ENCODE measurements at places on chromosomes 1 and 21.

DNA sequence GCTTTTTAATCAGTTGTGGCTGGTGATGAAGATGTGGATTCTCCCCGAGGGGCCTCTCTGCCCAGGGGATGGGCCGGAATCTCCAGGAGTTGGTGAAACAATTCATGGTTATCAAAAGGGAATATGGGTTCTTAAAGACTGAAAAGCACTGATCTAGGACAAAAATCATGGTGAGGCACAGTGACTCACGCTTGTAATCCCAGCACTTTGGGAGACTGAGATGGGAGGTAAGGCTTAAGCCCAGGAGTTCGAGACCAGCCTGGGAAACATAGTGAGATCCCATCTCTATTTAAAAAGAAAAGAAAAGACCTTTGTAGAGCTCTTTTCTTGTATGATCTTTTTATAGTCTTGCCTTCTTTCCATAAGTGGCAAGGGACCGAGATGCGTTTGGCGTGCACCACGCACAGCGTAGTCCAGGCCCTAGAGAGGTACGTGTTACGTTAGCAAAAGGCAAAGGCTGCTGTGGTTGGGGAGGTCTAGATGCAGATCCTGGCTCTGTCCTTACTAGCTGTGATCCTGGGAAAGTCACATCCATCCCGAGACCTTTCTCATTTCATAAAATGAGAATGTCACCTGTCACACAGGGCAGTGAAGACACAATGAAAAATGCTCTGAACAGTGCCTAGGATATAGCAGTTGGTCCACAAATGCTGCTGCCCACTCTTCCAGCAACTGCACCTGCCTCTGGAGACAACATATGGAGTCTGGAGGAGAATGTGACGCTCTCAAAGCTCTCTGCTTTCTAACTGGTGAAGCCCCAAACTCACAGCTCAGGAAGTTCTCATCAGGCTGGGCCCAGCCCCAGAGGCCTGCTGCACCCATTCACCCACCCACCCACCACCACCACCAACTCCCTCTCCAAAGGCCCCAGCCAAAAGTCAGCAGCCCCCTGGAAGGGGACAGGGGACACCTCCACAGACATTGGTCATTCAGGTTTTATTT, 54.8 kb downstream of the KIF21B start:
- no peak for DNase-seq

DNA sequence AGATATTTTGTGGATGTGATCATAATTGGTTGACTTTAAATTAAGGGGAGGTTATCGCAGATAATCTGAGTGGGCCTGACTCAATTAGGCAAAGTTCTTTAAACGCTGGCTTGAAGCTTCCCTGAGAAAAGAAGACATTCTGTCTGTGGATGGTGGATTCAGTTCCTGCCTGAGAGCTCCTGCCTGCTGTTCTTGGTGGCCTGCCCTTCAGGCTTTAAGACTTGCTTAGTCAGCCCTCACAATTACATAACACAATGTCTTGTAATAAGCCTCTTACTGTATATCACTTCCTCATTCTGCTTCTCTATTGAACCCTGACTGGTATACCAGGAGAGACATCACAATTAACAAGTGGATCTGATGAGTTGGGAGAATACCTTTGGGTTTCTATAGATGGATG, 50.2 kb downstream of the KCNJ6 start:
- DNase-seq = no peak

- DNase-seq = no peak
Observed at GRCh38 chr1:48680411-48681035, 96.2 kb downstream of the BEND5 start.

GRCh38 chr1:58555393-58555792, 8.9 kb upstream of the OMA1 start:
- DNase-seq = no peak

- DNase-seq = no peak
Observed at GRCh38 chr1:9349331-9349851, 56.7 kb downstream of the SPSB1 start.

DNA sequence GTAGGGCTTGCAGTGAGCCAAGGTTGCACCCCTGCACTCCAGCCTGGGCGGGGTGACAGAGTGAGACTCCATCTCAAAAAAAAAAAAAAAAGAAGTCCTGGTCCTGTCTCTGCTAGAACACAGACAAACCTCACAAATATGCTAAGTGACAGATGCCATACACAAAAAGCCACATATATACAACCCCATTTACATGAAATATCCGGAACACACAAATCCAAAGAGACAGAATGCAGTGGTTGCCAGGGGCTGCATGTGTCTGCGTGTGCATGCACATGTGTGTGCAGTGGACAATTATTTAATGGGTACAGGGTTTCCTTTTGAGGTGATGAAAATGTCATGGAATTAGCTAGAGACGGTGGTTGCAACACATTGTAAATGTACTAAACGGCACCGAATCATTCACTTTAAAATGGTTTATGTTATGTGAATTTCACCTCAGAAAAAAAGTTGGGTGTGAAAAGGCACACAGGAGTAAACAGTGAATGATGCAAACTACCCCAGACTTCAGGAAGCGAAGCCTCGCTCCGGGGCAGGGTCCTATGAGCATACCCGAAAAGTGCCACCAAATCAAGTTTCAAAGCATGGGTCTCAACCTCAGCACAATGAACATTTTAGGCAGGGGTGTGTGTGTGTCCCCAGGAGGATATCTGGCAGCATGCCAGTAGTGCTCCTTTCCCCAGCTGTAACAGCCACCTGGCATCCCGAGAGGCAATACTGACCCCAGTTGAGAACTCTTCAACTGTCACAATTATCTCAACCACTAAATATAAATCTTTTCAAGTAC, 48.3 kb downstream of the GNB1 start:
- DNase-seq = no peak

DNA sequence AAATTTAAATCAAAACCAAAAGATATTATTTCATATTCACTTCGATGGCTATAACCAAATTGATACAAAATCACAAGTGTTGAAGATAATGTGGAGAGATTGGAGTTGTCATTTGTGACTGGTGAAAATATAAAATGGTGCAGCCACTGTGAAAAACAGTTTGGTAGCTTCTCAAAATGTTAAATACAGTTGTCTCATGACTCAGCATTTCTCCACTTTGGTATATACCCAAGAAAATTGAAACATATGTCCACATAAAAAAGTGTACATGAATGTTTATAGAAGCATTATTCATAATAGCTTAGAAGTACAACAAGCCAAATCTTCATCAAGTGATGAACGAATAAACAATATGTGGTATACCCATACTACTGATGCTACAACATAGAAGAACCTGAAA, 318.5 kb downstream of the BRINP3 start:
- DNase-seq = no peak

GRCh38 chr1:24321697-24322469, 2.7 kb downstream of the GRHL3 start:
- DNase-seq = peak; percentile 23

DNA sequence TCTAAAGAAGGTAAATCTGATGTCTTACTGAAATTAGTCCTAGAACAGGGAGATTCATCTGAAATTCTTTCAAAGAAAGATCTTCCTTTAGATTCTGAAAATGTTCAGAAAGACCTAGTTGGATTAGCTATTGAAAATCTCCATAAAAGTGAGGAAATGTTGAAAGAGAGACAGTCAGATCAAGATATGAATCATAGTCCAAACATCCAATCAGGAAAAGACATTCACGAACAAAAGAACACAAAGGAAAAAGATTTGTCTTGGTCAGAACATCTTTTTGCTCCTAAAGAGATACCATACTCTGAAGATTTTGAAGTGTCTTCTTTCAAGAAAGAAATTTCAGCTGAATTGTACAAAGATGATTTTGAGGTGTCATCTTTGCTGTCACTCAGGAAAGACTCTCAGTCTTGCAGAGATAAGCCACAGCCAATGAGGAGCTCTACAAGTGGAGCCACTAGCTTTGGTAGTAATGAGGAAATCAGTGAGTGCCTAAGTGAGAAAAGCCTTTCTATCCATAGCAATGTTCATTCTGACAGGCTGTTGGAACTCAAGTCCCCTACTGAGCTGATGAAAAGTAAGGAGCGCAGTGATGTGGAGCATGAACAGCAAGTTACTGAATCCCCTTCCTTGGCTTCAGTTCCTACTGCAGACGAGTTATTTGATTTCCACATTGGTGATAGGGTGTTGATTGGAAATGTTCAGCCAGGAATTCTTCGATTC, 61.6 kb upstream of the QSOX1 start:
- DNase-seq = no peak

DNA sequence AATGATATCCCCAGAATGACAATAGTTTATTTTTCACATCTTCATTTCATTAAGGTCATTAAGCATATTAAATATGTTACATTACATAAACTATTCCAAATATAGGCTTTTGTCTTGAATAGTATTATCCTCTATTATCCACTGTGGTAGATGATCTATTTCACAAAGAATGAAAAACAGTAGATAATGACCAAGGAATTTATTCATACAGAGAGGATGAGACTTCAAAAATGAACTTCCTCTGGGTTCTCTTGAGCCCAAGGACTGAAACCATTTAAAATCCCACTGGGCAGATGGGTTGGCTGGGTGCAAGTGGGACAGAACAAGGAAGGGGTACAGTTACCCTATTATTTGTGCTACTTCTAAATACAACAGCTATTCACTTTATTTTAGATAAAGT, 33.0 kb downstream of the PTPN14 start:
- DNase-seq = no peak

- peak; percentile 2 for DNase-seq
Observed at GRCh38 chr1:116345843-116346242, 27.2 kb upstream of the ATP1A1 start.

- DNase-seq = no peak
Observed at GRCh38 chr1:12798911-12799310, 7.7 kb downstream of the PRAMEF1 start.

DNA sequence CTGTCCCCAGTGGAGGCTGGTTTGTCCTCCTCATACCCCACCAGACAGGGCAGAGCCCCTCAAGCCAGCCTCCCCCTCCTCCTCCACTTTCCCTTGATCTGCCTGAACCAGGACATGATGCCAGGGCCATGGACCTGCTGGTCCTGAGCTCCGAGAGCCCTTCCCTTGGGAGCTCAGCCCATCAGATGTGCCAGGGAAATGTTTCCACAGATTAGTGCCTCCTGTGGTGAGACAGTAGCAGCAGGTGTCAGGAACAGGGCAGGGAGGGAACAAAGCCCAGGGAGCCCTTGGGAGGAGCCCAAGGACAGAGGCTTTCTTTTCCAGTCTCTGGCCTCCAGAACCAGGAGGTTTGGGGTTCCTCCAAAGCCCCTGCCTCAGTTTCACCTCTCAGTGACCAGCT, 14.6 kb upstream of the SLC41A1 start:
- no peak for DNase-seq

DNA sequence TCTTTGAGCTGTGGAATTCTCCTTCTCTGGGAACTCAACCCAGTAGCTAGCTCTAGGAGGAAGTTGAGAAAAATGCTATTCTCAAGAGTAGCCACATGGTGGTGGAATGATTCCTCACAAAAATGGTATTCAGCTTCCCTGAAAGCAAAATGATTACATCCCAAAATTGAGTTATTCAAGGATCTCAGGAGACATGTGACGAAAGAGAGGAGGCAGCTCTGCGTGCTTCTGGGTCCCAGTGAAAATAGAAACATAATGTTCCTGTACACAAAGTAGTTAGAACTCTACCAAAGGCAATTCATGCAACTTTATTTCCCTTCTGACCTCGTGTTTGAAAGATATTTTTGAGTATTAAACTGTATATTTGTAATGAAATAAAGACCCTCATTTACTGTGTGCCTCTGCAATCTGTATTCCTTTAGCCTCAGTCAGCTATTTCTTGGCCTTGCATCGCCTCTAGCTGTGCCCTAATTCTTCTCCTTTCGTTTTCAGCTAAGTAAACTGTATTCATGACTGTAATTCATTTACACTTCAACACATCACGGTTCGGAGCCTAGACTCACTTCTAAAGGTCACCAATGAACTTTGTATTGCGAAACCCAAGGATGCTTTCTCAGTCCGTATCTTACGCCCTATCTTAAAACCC, 167.3 kb downstream of the FASLG start:
- no peak for DNase-seq

- DNase-seq = no peak
Observed at GRCh38 chr1:6867729-6868659, 82.7 kb downstream of the CAMTA1 start.

- DNase-seq = no peak
Observed at GRCh38 chr21:45845770-45846090, 135.8 kb upstream of the COL6A1 start.

DNA sequence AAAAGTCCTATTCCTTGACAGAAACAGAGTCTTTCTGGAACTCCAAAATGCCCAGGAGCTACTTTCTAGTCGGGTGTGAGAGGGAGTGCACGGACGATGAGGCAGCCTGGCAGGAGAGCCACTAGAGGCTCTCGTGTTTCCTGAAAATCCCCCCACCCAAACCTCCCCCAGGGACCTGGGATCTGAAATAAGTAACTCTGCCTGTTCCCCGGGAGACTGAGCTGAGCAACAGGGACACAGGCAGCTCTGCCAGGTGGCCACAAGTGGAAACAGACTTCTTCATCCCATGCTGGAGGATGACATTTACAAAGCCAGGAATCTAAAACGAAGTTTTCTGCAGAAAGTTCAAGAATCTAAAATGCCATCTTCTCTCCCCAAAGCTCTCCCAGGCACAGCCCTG, 77.1 kb downstream of the ITPKB start:
- no peak for DNase-seq

GRCh38 chr1:21651214-21652042, 17.7 kb downstream of the RAP1GAP start:
- no peak for DNase-seq

DNA sequence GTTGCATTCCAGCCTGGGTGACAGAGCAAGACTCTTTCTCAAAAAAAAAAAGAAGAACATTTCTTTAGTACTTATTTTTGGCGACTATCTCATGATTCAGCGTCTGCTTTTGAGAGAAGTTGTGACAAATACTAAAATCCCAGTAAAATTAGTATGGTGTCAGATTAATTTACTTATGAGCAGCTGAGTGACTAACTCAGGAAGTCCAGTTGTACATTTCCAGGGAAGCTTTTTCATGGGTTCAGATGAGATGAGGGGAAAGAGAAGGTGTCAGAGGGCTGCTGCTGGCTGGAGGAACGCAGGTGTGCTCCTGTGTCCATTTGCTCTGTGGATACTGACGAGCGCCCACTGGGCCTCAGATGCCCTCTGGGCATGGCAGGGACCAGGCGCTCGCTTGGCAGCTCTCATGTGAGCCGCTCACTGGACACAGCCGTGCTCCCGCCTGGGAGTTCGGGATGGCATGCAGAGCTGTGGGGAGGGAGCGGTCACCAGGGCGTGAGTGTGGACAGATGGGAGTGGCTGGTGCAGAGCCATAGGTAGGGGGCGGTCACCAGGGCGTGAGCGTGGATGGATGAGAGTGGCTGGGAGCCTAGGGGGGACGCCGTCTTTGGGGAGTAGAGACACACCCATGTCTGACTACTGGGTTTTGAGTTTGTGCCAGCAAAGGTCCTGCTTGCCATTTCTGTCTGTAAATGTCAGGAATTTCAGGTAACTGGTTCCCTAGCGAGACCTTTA, 55.0 kb downstream of the ADARB1 start:
- DNase-seq = no peak

Data from stimulated activated CD8-positive, alpha-beta memory T cell treated with anti-CD3 and anti-CD28 coated beads, Interleukin-7, amount 100 ng/mL, for 4 hours (primary cell).